NCI-H187 (cell line): ENCODE measurements at places on chromosomes 7 and 10.

DNA sequence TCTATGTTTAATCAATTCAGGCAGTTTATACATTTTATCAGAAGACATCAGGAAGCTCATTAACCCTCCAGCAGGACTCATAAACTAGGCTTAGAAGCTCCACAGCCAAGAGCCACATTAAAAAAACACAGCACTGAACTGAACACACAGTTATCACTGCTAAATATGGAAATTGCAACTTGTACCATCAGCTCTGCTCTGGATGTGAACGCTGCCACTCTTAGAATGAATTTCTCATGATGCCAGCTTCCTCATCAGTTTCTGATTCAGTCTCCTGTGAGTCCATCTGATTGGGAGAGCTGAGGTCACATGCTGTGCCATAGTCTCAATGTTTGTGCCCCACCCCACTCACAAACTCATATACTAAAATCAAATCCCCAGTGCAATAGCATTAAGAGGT, 17.1 kb upstream of the ING3 start:
- no peak for DNase-seq

- DNase-seq, result no peak
Measured at GRCh38 chr7:22564511-22565045, 64.6 kb upstream of the STEAP1B start.

- DNase-seq, result no peak
Measured at GRCh38 chr10:56296618-56297017, 64.4 kb downstream of the ZWINT start.

DNA sequence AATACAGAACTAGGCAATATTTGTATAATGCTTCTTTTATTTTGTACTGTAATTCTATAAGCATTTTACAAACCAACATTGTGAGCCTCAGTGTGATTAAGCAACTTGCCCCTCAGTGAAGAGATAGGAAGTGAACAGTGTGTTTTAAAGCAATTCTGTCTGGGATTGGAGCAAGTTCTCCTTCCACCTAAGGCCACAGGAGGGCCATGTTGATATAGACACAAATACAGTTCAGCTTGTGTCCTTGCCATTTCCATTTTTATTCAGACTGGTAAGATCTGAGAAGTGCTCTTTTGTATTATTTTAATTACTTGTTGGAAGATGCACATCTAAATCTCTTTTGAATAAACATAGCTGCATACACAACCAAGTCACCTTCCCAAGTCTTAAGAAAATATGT, 416.3 kb upstream of the COBL start:
- no peak for DNase-seq

DNA sequence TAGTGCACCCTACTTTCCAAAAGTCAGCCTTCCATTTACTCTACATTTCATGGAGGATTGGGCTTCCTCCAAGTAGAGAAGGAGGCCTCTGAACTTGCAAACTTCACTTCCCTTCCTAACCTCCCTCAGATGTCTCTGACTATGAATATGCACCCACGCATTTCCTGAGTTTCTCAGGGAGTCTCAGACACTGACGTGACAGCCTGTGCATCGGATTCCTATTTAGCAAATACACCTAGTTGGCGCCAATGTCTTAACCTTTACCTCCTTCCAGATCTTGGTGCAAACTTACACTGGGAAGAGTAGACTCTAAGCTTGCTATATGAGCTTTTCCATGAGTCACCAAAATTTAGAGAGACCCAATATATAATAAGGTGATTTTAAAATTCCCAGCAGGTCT, 920.1 kb upstream of the AUTS2 start:
- DNase-seq, result no peak

- DNase-seq, result no peak
Measured at GRCh38 chr7:156194813-156195212, 382.6 kb upstream of the SHH start.

DNA sequence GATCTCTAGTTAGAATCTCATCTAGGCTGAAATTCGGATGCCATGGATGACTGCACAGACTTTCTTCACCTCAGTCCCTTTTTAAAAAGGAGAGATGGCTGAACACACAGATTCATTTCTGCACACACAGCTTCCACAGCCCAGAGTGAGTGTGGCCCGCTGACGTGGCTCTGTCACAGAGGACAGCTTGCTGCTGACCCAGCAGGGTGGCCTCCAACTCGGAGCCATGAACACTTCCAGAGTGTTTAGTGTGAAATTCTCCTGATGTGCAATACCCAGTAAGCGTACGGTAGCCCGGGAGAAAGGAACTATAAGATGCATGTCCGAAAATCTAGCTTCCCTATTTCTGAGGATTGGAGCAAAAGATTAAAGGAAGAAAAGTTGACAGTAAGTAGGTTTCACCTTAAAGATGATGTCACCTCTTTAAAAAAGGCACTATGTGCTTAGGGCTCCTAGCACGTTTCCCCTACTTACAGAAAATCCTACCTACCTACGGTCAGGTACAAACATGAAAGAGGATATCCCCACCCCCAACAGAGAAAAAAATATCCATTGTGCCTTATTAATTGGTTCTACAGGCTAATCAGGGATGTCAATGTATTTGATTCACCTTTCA, 162.2 kb downstream of the RAPGEF5 start:
- DNase-seq, result no peak

DNA sequence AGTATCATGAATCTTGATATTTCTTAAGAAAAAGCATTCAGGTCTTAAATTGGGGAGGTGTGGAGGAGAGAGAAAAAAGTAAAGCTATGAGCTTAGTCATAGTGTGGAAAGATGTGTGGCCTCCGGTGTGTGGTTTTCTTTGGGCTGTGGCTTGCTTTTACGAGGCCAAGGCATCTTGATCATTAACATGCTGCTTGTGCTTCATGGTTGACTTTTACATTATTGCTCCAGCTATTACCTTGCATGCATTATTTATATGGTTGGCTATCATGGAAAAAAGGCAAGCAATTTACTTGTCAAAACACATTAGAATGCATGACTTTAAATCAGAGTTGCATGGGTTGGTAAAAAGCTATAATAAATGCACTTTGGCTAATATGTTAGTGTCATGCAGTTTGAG, 300.7 kb upstream of the ADARB2 start:
- no peak for DNase-seq

- DNase-seq, result no peak
Measured at GRCh38 chr10:49552277-49552676, 13.4 kb upstream of the ERCC6 start.

DNA sequence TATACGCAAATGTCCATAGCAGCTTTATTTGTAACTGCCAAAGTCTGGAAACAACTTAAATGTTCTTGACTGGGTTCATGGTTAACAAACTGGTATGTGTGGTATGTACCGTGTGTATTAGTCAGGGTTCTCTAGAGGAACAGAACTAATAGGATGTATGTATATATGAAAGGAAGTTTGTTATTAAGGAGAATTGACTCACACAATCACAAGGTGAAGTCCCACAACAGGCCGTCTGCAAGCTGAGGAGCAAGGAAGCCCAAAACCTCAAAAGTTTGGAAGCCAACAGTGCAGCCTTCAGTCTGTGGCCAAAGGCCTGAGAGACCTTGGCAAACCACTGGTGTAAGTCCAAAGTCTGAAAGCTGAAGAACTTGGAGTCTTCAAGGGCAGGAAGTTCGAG, 66.8 kb downstream of the TMEM168 start:
- no peak for DNase-seq

DNA sequence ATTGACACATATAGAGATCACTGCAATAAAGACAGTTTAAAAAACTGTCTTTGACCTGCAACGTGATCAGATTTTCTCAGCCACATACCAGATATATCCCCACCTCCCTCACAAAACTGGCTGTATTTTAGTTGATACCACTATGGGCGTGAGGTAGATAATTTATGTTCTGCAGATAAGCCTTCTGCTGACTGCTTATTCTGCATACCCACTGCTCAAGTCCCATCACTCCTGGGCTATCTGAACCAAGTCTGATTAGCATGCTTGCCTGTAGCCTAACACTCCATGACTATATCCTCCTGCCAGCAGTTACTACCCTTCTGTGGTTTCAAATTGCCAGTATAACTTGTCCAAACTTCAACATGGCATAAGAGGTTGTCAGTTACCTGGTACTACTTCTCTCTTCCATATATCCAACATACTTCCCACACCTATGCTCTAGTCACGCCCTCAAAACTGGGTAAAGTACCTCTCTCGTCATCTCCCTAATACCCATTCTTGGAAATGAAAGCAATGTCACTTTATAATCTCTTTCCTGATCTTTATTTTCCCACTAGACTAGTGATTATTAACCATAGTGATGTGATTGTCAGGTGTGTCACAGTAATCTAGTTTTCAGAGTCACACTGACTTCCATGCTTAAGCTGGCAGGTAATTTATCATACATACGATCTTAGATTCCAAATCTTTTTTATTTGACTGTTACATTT, 70.7 kb downstream of the MALSU1 start:
- DNase-seq, result no peak

GRCh38 chr7:70014472-70015177, 416.4 kb downstream of the AUTS2 start:
- no peak for DNase-seq

DNA sequence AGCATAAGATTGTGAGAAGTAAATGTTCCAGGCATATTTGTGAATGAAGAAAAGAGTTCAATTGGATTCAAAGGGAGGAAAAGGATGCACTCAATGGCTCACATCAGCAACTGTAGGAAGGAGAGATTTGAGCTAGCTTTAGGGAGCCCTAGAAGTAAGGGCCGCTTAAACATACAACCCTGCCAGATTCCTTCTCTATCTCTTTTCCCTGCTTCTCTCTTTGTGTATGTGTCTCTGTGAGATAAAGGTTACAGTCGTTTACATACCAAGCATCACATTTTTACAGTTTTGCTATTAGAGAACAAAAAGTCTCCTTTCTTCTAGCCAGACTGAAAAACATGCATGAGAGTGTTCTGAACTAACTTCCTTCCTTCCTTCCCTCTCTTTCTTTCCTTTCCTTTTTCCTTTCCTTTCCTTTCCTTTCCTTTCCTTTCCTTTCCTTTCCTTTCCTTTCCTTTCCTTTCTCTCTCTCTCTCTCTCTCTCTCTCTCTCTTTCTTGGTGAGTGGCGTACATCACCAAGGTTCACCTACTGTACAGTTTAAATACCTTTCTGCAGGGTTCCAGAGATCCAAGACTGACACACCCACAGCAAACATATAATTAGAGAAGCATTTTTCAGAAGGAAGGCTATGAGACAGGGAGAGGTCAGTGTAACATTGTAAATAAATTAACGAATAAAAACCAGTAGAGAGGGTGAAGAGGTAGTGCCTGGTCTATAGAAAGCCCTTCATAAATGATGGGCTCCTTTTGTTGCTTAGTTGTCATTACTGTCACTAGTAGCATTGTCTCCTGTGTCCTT, 240.4 kb downstream of the ARL4A start:
- no peak for DNase-seq

GRCh38 chr10:63390521-63390920, 75.3 kb downstream of the JMJD1C start:
- DNase-seq, result no peak

DNA sequence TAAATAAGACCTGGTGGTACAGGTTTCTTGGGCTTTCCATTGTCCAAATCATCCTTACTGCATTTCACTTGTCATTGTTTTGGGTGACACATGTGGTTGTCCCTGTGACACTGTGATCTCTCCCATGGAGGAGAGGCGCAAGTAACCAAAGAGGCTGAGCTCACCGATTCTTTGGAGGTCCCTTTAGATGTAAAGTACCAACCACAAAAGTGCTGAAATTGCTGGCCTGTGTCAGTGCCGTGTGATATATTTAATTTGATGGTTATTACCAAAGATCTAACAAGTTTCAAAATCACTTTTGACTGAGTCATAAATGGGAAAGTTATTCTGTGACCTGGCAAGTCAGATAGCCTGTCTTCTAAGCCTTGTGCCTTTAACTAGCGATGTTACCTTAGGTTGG, 19.4 kb downstream of the MCM10 start:
- DNase-seq, result no peak

- no peak for DNase-seq
Measured at GRCh38 chr10:14578060-14578952, 196.4 kb downstream of the FAM107B start.

- no peak for DNase-seq
Measured at GRCh38 chr7:148447221-148447849, 143.2 kb upstream of the C7orf33 start.

DNA sequence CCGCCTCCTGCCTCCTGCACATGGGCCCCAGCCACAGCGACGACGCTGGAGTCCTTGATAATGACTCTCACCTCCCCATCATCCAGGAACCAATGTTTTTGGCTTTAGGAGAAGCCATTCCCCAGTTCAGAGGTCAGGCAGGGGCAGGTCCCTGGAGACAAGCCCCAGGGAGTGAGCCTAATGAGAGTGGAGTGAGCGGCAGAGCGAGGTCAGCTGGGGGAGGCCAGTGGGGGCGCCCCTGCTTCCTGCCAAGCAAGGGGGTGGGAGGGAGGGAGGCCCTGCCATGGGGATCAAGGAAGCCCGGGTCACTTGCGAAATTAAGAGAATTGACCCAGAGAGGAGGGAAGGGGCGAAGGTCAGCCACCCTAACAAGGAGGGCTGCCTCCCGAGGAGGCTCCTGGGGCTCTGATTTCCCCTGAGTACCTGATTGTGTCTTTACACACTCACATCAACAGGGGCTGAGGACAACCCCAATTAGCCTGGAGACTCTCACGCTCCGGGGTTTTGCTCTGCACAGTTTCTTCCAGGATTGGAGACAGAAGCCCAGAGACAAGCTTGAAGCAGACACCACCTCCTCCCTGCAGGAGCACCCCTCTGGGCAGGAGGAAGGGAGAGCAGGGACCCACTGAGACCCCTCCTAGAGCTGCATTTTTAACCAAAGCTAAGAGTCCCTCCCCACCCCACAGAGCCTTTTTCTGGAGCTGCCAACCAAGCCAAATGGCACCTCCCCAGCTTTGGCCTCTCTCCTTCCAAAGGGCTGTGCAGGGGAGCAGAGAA, 112.1 kb downstream of the COL13A1 start:
- no peak for DNase-seq

DNA sequence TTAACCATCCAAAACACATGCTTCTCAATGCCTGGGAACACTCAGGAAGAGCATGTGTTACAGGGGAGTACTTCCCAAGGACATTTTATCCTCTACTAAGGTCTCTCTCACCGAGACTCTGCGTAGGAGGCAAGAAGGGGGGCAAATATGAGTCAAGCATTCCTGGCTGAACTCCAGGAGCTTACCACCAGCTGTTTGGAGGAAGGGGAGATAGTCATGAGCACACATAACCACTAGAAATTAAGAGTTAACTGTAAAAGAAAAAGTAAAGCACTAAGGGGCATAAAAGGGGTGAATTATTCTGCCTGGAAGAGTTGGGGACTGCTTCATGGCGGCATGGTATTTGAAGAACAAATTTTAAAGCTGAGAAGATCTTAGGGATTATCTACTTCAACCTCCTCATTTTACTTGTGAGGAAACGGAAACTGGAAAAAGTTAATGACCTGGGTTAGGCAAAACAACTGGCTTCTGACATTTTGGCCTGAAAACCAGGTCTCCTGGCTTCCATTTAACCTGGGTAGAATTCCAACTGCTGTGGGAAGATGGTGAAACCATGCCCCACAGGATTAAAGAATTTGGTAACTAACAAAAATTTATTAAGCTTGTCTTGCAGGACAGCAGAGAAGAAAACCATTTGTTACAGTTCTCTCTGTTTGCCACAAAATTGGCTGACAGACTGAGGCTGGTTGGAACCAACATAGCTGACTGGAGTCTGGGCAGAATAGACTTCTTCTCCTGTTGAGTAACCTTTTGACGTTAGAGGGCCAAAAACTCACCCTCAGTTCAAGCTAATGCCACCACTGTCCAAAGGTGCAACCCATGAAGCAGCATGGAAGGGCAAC, 85.5 kb downstream of the SLC25A13 start:
- no peak for DNase-seq

GRCh38 chr10:111873041-111873440, 310.5 kb downstream of the GPAM start:
- DNase-seq, result no peak

GRCh38 chr10:5183923-5184322, 1.0 kb downstream of the AKR1C8 start:
- DNase-seq, result no peak

GRCh38 chr7:120856621-120857352, 1.2 kb downstream of the TSPAN12 start:
- peak; percentile 44 for DNase-seq
